ENCODE measurements at places on chromosomes 6 and 20.

- DNase-seq = peak; percentile 49
Observed at GRCh38 chr6:4637691-4638433, 138.3 kb upstream of the CDYL start.

- no peak for DNase-seq
Observed at GRCh38 chr20:37932919-37933318, 30.0 kb downstream of the VSTM2L start.

GRCh38 chr20:3812975-3813847 is 7.1 kb upstream of the AP5S1 start:
- no peak for DNase-seq

GRCh38 chr20:9301129-9302090 is 213.0 kb upstream of the LAMP5 start:
- peak; percentile 69 for DNase-seq

DNA sequence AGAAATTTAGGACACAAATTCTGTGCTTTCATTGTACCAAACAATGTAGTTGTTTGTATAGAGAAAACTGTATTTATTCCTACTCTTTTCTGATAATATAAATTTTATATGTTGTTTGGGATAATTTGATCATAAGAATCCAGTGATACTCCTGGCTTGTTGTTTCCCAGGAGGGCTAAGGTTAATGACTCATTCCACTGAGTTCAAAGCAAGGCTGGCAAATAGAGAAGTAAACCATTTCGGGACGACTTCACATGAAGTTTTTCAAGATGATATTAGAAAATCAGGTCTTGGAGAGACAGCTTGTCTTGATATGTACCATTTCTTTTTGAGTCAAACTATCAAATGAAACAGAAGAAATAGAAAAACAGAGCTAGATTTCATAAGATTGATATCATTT is 326.1 kb upstream of the CNR1 start:
- no peak for DNase-seq

DNA sequence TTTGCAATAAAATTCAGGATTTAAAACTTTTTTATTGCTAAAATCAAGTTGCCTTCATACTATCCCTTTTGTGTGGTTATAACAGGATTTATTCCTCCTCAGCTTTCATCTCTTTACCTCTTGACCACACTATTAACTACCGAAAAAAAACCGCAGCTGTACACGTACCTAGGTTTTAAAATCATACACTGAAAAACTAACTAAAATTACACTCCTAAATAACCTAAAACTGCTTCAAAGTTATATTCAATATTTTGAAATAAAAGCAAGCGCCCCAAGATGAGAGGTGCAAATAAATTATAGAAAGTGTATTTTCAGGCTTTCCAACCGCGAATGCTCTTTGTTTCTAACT is 1.4 kb downstream of the MPC1 start:
- no peak for DNase-seq

DNA sequence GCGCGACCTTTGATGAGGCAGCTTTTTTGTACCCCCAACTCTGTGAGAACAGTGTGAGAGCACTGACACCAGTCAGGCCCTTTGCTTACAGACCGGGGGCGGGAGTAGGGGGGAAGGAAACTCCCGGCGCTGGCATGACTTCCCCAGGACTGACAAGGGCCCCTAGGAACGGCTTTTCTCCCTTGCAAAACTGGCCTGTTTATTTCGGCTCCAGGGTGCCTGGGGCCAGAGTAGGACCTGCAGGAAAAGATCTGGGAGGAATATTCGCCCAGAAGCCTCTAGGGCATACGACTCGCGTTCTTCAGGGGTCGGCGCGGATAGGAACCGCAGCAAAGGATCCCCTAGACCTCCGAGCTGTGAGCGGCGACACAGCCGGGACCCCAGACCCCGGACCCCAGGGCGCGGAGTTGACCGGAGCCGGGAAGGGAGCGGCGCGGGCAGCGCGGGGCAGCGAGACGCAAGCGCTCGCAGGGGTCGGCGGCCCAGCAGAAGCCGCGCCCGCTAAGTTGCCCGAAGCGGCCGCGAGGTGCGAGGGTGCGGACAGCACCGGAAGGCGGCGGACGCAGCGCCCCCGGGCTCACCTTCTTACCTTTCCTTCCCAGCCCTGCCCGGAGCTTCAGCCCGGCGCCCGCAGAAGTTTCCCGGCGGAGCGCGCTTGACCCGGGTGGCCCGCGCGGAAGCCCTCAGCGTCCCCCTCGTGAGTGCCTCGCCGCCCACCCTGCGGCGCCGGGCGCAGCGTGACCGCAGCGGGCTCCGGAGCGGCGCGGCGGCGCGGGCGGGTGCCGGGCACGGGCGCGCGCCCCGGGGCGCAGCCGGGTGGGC is at the start of gene POPDC3:
POPDC3 (minus strand) TSS at position 771 of the 822 bp plus-strand sequence. CDS start 18,105 bp downstream, outside the sequence.
- DNase-seq = no peak

DNA sequence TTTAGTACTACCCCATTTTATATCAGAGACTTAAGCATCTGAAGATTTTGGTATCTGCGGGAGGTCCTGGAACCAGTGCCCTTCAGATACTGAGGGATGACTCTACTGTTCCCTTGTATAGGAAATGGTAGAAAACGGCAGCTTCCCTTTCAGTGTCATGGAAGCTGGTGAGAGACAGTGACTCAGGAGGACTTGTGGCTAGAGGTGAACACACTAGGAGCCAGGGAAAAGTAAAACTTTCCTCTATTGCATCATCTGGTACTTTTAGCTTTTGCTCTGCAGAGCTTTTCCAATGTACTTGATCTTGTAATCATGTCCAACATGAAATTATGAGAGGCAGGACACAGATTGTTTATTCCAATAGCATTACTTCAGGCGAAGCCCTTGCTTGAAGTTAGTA is 45.0 kb downstream of the RNF144B start:
- peak; percentile 45 for DNase-seq

- DNase-seq = no peak
Observed at GRCh38 chr6:22800451-22800850, 231.1 kb downstream of the HDGFL1 start.

Data from skeletal muscle cell (primary cell).